ENCODE measurements at places on chromosomes 3 and 15. TPM values are rescaled to one million over a fixed set of nuclear protein-coding genes. Genes with fewer than 3 reads are reported as not detected.

C2CD4B gene
- not detected for total RNA-seq

TLR9 gene
- total RNA-seq: not detected

CPLX3 gene
- not detected for total RNA-seq

PARP15 gene
- total RNA-seq: not detected

LRTM1 gene
- not detected for total RNA-seq

FBXO40 gene
- total RNA-seq: not detected

GOLGA6B gene
- not detected for total RNA-seq

CCDC191 gene
- 0.83 TPM for total RNA-seq

EXD1 gene
- not detected for total RNA-seq

DNA sequence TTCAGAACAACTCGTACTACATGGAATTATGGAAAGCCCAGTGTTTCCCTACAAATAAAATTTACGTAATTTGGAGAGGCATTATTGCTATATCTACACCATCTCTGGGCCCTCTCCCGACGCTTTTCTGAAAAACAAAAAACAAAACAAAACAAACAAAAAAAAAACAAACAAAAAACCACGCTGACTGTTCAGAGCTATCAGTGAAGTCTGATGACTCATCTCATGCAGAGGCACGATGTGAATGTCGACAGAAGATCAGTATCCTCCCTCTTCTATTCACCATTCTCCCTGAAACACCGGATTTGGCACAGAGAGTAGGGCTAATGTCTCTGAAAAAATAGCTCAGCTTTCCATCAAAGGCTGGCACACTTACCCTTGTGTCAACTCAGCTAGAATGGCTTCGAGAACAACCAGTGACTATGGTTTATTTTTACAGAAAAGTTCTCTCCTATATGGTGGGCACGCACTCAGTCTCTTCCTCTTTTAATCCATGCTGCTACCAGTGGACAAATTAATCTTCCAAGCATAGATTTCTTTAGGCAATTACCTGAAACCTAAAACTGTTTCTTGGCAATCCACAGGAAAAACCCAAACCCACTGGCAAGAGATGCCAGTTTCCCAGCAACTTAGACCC, 1.5 kb downstream of the CRBN start:
- H3K36me3 ChIP-seq: peaks cover 7% of the 10 kb centered on the region
- no peaks in the 10 kb centered on the region for H3K4me1 ChIP-seq
- H3K27ac ChIP-seq: no peak overlapping the region
- no peaks in the 10 kb centered on the region for H3K27me3 ChIP-seq

DNA sequence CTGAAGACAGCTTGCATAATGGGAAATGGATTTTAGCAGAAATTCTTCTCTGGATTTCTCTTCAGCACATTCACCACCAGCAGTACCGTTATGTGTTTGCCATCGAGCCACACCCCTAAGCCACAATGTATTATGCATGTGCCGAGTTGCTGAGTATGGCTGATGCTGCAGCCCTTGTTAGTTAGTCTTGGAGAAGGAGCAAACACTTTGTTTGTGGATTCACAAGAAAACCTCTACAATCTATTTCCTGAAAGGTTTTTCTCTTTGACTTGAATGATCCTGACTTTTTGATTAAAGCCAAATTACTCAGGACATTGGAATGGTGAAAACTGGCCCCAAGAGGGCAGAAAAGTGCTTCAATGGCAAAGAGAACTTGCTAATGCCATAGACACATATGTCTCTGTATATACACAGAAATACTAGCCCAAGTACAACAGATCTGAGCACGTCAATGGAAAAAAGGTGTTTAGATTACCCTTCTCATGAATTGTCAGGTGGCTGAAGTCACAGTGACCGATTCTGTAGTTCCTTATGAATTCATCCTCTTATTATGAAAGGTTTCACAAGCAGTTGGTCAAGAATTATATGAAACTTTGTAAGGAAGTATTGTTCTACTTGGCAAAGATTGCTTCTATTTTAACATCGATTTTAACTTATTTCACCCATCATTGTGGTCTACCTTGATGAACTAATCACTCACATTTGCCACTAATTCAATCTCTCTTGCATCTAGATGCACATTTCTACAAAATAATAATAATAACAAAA, 103.0 kb downstream of the P3H2 start:
- H3K4me3 ChIP-seq: no peak overlapping the region
- peak; percentile 84 for DNase-seq
- H3K27me3 ChIP-seq: no peaks in the 10 kb centered on the region
- H3K4me1 ChIP-seq: peaks cover 15% of the 10 kb centered on the region
- H3K36me3 ChIP-seq: no peaks in the 10 kb centered on the region

DNA sequence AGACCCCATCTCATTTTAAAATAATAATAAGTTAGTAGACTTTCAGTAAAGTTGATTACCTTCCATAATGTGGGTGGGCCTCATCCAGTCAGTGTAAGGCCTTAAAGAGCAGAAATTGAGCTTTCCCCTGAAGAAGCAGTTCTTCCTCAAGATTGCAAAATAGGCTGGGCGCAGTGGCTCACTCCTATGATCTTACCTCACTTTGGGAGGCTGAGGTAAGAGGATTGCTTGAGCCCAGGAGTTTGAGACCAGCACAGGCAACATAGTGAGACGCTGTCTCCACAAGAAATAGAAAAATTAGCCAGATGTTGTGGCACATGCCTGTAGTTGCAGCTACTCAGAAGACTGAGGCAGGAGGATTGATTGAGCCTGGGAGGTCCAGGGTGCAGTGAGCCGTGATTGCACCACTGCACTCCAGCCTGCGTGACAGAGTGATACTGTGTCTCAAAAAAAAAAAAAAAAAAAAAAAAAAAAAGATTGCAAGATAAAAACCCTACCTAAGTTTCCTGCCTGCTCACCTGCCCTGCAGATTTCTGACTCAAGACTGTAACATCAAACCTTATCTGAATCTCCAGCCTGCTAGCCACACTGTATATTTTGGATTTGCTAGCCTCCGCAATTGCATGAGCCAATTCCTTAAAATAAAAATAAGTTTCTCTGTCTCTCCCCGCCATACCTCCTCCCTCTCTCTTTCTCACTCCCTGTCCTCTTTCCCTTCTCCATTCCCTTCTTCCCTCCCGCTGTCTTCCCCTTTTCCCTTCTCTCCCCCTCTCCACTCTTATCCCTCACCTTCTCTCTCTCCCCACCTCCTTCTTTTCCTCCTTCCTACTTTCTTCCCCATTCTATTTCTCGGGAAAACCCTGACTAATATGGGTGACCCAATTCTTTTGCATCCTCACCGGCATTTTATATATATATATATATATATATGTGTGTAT, 16.9 kb downstream of the KLHL18 start:
- DNase-seq: no peak
- 0 out of 2 replicates have a peak, but pooled peaks cover 1% of the 10 kb centered on the region for H3K4me1 ChIP-seq
- H3K4me3 ChIP-seq: no peak overlapping the region
- H3K36me3 ChIP-seq: peaks cover 7% of the 10 kb centered on the region
- H3K27ac ChIP-seq: no peak overlapping the region

- H3K27me3 ChIP-seq: peaks cover 28% of the 10 kb centered on the region
- H3K4me3 ChIP-seq: no peak overlapping the region
- H3K4me1 ChIP-seq: no peaks in the 10 kb centered on the region
- no peak for DNase-seq
- no peak overlapping the region for H3K27ac ChIP-seq
These were observed 13.6 kb downstream of the MELTF start for GRCh38 chr3:197015790-197016736.

DNA sequence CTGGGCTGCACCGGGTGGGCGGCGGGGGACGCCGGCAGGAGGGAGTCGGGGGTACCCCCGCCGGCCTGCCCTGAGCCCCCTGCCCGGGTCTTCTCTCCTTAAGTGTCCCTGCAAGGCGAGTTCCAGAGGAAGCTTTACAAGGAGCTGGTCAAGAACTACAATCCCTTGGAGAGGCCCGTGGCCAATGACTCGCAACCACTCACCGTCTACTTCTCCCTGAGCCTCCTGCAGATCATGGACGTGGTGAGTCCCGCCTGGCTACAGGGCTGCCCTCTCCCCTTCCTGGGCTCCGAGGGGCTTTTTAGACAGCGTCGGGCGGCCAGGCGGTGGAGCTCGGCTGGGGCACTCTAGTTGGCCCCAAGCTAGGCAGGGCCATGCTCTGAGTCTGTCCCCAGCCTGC, 480 bp downstream of the CHRNA7 start:
- no peak overlapping the region for H3K27ac ChIP-seq
- peaks cover 29% of the 10 kb centered on the region for H3K27me3 ChIP-seq
- peak overlapping the region; percentile 45 for H3K4me3 ChIP-seq
- no peaks in the 10 kb centered on the region for H3K4me1 ChIP-seq
- H3K36me3 ChIP-seq: no peaks in the 10 kb centered on the region
- no peak for DNase-seq

- H3K4me1 ChIP-seq: no peaks in the 10 kb centered on the region
- H3K27ac ChIP-seq: no peak overlapping the region
- no peaks in the 10 kb centered on the region for H3K36me3 ChIP-seq
- no peak overlapping the region for H3K4me3 ChIP-seq
- DNase-seq: no peak
These were observed 304.8 kb upstream of the CTDSPL start for GRCh38 chr3:37556789-37557301.

- H3K36me3 ChIP-seq: no peaks in the 10 kb centered on the region
- H3K4me1 ChIP-seq: no peaks in the 10 kb centered on the region
- no peak for DNase-seq
- H3K27ac ChIP-seq: no peak overlapping the region
These were observed 46.4 kb upstream of the CAPN7 start for GRCh38 chr3:15159501-15160136.

- H3K27me3 ChIP-seq: no peaks in the 10 kb centered on the region
- peaks cover 13% of the 10 kb centered on the region for H3K4me1 ChIP-seq
- DNase-seq: no peak
- no peak overlapping the region for H3K4me3 ChIP-seq
- H3K27ac ChIP-seq: no peak overlapping the region
These were observed 28.7 kb downstream of the ATP6V1A start for GRCh38 chr3:113775516-113775915.

DNA sequence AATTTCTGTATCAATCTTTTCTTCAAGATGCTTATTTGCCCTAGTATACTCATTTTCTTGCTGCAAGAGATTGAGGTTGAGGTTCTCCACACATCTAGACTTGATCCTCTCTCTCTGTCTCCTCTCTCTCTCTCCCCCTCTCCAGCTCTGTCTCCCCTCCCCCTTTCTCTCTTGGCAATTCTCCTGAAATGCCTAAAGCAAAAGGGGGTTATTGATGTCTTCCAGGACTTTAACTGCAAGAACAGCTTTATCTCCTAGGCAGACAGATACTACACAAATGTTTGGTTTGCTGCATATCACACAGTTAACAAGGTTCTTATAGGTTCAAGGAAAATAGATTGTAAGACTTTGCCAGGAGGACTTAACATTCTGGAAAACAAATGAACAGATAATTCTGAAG, 52.1 kb downstream of the TMEM212 start:
- H3K4me3 ChIP-seq: no peak overlapping the region
- no peaks in the 10 kb centered on the region for H3K4me1 ChIP-seq
- H3K27ac ChIP-seq: no peak overlapping the region
- no peak for DNase-seq

DNA sequence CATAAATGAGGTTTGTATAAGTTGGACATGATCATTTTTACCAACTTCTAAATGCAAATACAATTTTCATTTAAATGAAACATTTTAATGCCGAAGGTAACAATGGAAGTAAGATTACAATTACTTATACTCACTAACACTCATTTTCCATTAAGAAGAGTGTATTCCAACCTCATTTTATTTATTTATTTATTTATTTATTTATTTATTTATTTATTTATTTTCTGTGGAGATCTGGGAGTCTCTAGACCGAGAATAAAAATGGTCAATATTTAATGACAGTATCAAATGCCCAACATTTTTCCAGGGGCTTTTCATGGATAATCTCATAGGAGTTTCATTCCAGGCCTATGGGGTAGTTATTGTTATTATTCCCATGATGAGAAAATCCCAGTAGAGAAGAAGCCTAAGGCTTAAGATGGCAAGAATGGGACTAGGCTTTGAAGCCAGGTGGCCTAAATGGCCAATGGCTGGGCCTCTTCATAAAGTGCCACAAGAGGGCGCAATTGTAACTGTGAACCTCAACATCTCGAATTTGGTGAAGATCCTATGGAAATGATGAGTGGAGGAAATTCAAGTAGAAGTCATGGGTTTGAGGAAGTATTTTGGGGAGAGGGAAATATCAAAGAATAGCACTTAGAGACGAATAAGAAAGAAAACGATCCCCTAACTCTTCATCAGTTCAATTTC, 21.3 kb downstream of the VGLL3 start:
- no peak overlapping the region for H3K27ac ChIP-seq
- DNase-seq: peak; percentile 61
- H3K36me3 ChIP-seq: peaks cover 32% of the 10 kb centered on the region
- H3K27me3 ChIP-seq: no peaks in the 10 kb centered on the region

DNA sequence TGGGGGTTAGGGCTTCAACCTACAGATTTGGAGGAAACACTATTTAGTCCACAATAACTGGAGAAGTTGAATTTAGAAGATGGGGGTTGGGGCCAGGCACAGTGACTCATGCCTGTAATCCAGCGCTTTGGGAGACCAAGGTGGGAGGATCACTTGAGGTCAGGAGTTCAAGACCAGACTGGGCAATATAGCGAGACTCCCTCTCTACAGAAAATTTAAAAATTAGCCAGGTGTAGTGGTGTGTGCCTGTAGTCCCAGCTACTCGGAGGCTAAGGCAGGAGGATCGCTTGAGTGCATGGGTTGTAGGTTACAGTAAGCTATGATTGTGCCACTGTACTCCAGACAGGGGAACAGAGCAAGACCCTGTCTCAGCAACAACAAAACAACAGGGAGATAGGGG, 5.0 kb upstream of the DYNLT2B start:
- no peak for DNase-seq
- no peaks in the 10 kb centered on the region for H3K27me3 ChIP-seq
- H3K4me1 ChIP-seq: peaks cover 2% of the 10 kb centered on the region
- no peaks in the 10 kb centered on the region for H3K36me3 ChIP-seq
- no peak overlapping the region for H3K27ac ChIP-seq

DNA sequence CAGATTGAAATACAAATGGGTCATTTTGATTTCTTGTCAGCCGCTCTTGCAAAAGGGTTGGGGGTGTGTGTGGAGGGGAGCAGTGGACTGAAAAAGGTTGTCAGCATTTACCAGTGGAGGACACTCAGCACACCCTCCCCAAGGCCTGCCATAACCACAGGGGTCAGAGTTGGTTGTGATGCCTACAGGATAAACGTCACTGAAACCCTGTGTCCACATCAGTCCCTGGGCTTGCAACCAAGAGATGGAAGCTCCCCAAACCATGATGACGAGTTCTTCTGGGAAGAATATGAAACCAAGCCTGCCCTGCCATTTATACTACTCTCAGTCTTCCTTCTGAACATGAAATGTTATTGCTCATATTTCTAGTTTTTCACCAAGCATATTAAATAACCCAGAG, 54.0 kb upstream of the UMPS start:
- no peak overlapping the region for H3K27ac ChIP-seq
- H3K4me1 ChIP-seq: peaks cover 2% of the 10 kb centered on the region
- DNase-seq: peak; percentile 87
- H3K4me3 ChIP-seq: no peak overlapping the region
- H3K27me3 ChIP-seq: peaks cover 4% of the 10 kb centered on the region

DNA sequence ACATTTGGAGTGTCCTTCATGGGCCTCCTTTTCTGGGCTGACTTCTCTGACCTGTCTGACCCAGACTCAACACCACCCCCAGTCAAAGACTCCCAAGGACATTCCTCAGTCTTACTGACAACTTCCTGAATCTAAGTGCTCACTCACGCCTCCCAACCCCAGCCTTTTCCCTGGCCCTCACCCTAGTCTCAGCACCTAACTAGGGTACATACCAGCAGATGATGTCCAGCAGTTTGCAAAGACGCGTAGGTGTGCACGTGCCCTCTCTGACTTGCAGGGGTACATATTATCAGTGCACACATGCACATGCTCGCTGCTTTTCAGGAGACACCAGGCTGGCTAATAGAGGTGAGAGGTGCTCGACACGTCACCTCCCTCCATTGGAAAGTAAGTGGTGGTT, 38.7 kb upstream of the SLCO2A1 start:
- no peak for DNase-seq
- H3K36me3 ChIP-seq: no peaks in the 10 kb centered on the region
- H3K4me3 ChIP-seq: no peak overlapping the region

Data from IMR-90 (cell line).